BJ (cell line): ENCODE measurements at places on chromosomes 5 and 9. TPM values are rescaled to one million over a fixed set of nuclear protein-coding genes. Genes with fewer than 3 reads are reported as not detected.

Gene GPRIN1
- polyA plus RNA-seq, result 1.9 and 2.4 TPM in 2 replicates

Gene EIF4E1B
- not detected in 2 replicates for polyA plus RNA-seq

Gene PCA3
- polyA plus RNA-seq, result not detected in 2 replicates

Gene MYMK
- polyA plus RNA-seq, result not detected in 2 replicates

Gene CCL28
- 0.29 and 0.43 TPM in 2 replicates for polyA plus RNA-seq

Gene FYB1
- polyA plus RNA-seq, result 0.06 and 0.09 TPM in 2 replicates

Gene LCN9
- not detected in 2 replicates for polyA plus RNA-seq

Gene ARPC5L
- polyA plus RNA-seq, result 34.0 and 41.0 TPM in 2 replicates

Gene PSAT1
- polyA plus RNA-seq, result 307 and 428 TPM in 2 replicates

Gene SEMA6A
- polyA plus RNA-seq, result 0.23 and 0.34 TPM in 2 replicates

Gene TERT
- polyA plus RNA-seq, result not detected in 2 replicates

Gene SLC6A18
- polyA plus RNA-seq, result not detected in 2 replicates

Gene SMIM33
- polyA plus RNA-seq, result not detected in 2 replicates

Gene STPG3
- polyA plus RNA-seq, result not detected in 2 replicates

Gene IL7R
- 54.5 and 65.9 TPM in 2 replicates for polyA plus RNA-seq

Gene NDST1
- 56.6 and 89.7 TPM in 2 replicates for polyA plus RNA-seq

Gene RASEF
- not detected in 2 replicates for polyA plus RNA-seq

Gene FAM221B
- not detected in 2 replicates for polyA plus RNA-seq

Gene TRAF1
- 2.2 and 3.3 TPM in 2 replicates for polyA plus RNA-seq

Gene C5
- 1.4 and 2.7 TPM in 2 replicates for polyA plus RNA-seq

Gene RETREG1
- 0.04 and 0.06 TPM in 2 replicates for polyA plus RNA-seq

Gene DDX46
- 19.4 and 27.2 TPM in 2 replicates for polyA plus RNA-seq

Gene MLANA
- polyA plus RNA-seq, result not detected in 2 replicates

Gene RMRP
- polyA plus RNA-seq, result 235 and 1,738 TPM in 2 replicates

Gene IFNA2
- polyA plus RNA-seq, result not detected in 2 replicates

Gene ADRA1B
- polyA plus RNA-seq, result 1.1 and 2.1 TPM in 2 replicates

Gene FBXO10
- polyA plus RNA-seq, result 10.6 and 13.3 TPM in 2 replicates

Gene CAMK2A
- polyA plus RNA-seq, result 0.09 and 0.11 TPM in 2 replicates

Gene PHAX
- polyA plus RNA-seq, result 40.7 and 41.6 TPM in 2 replicates

Gene PCDHB11
- polyA plus RNA-seq, result 0.10 and 0.22 TPM in 2 replicates

Gene OR1K1
- polyA plus RNA-seq, result not detected in 2 replicates

Gene TAF11L5
- not detected in 2 replicates for polyA plus RNA-seq

Gene MAP3K1
- polyA plus RNA-seq, result 4.3 and 6.9 TPM in 2 replicates

Gene DMRT3
- not detected in 2 replicates for polyA plus RNA-seq

Gene TRIM7
- polyA plus RNA-seq, result 3.2 and 3.9 TPM in 2 replicates

Gene FOXD4L5
- polyA plus RNA-seq, result not detected in 2 replicates

Gene CCDC152
- polyA plus RNA-seq, result 0.91 and 1.6 TPM in 2 replicates

Gene TXNDC15
- polyA plus RNA-seq, result 124 and 178 TPM in 2 replicates

Gene COL15A1
- polyA plus RNA-seq, result 74.5 and 112 TPM in 2 replicates

Gene BICD2
- 9.5 and 11.6 TPM in 2 replicates for polyA plus RNA-seq

Gene TLX3
- not detected in 2 replicates for polyA plus RNA-seq

Gene RASGEF1C
- polyA plus RNA-seq, result not detected in 2 replicates

Gene LCN15
- not detected in 2 replicates for polyA plus RNA-seq

Gene EPB41L4B
- 0.21 and 0.48 TPM in 2 replicates for polyA plus RNA-seq

Gene NRG2
- polyA plus RNA-seq, result not detected in 2 replicates

Gene NUTM2G
- not detected in 2 replicates for polyA plus RNA-seq

Gene FBP2
- polyA plus RNA-seq, result not detected in 2 replicates

Gene GMCL2
- not detected in 2 replicates for polyA plus RNA-seq

Gene SGCD
- polyA plus RNA-seq, result 17.0 and 26.7 TPM in 2 replicates

Gene ARHGEF37
- polyA plus RNA-seq, result 0.42 and 0.92 TPM in 2 replicates

Gene NPR3
- 8.1 and 9.6 TPM in 2 replicates for polyA plus RNA-seq

Gene GBGT1
- polyA plus RNA-seq, result 5.0 and 10.3 TPM in 2 replicates

Gene CDKN2A
- polyA plus RNA-seq, result 15.2 and 20.0 TPM in 2 replicates

Gene LCNL1
- 0.01 and 0.06 TPM in 2 replicates for polyA plus RNA-seq

Gene LCN6
- not detected in 2 replicates for polyA plus RNA-seq

Gene SIT1
- polyA plus RNA-seq, result not detected in 2 replicates

Gene PIP5K1B
- polyA plus RNA-seq, result 0.05 TPM in 1 of 2 replicates, not detected in the other

Gene ZNF883
- 0.53 and 1.3 TPM in 2 replicates for polyA plus RNA-seq

Gene ZNF366
- polyA plus RNA-seq, result not detected in 2 replicates

Gene SAXO1
- not detected in 2 replicates for polyA plus RNA-seq
